ENCODE measurements at places on chromosomes 7 and 10.

GRCh38 chr10:27742195-27743011 lies 3.2 kb downstream of the MKX start:
- DNase-seq: no peak

DNA sequence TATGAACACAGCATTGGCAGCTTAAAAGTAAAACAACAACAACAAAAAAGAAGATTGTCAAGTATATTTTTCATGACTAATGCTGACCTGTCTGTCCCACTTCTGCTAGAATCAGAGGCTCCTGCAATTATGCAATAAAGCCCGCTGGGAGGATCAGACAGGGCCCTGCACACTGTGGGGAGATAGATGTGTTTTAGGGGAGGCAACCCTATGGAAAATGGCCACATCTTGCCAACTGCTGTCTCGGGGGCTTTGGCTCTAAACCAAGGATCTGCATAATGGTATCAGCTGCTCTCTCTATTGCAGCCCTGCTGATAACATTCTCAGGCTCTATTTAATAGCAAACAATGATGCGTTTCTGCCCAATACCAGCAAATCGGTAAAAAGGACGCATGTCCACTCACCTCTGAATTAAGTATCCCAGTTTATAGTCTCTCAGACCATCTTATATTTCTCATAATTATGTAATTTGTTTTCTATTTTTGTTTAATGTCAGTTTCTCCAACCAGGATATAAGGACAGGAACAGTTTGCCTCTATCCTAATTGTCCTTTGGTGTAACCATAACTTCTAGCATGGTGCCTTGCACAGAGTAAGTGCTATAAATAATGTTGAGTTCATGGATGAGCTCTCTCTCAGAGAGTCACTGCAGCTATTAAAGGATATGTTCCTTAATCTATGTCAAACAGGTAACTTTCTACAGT lies 15.3 kb upstream of the PRKAR2B start:
- DNase-seq: no peak

DNA sequence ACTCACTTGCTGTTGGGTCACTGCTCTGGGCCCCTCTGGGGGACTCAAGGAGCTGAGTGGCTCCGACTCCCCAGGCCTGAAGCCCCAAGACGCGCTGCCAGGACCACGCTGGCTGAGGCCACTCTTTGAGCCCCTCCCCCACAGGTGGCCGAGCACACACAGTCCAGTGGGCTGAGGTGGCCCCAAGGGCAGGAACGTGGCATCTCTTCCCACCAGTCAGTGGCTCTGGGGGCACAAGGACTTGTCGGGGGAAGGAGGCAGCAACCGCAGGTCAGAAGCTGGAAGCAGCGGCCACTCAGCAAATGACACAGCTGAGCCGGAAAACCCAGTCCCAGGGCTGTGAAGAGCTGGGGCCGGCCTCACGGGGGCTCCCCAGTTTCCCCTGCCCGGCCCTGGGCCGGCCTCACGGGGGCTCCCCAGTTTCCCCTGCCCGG lies 24.1 kb downstream of the GRIFIN start:
- no peak for DNase-seq

DNA sequence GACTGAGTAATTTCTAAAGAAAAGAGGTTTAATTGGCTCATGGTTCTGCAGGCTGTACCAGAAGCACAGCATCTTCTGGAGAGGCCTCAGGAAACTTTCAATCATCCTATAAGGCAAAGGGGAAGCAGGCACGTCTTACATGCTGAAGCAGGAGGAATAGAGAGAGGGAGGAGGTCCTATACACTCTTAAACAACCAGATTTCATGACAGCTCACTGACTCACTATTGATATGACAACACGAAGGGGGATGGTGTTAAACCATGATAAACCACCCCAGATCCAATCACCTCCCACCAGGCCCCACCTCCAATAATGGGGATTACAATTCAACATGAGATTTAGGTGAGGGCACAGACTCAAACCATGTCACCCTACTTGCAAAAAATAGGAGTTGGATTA lies 201.5 kb downstream of the CDK14 start:
- DNase-seq: no peak

- no peak for DNase-seq
These were observed 7.1 kb upstream of the C10orf105 start for GRCh38 chr10:71726580-71727104.

DNA sequence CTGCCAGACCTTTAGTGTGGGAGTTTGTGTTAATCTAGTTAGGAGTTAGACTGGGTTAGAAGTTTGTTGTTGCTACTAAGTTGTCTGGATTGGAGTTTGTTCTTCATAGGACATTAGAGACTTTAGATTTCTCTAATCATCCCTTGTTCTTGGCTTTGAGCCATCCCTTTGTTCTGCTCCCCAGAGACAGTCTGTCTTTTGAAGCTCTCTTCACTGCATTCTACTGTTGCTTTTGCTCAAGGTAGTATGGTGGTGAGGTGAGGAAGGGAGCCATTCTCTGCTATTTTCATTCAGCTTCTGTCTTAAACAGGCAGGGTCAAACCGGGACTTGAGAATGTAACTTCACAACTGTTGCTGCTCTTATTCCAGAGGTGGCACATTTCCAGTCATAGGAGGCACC lies 10.4 kb upstream of the TARP start:
- DNase-seq: no peak

- no peak for DNase-seq
These were observed 32.5 kb downstream of the CCDC6 start for GRCh38 chr10:59873896-59874295.

- no peak for DNase-seq
These were observed 365.8 kb upstream of the GALNT17 start for GRCh38 chr7:70766109-70766508.

GRCh38 chr10:60032723-60033122 lies 126.4 kb upstream of the CCDC6 start:
- no peak for DNase-seq

GRCh38 chr10:27240212-27241009 lies at the start of gene ACBD5:
ACBD5 (minus strand) TSS chr10:27240797; CDS start chr10:27240688, 109 bp downstream.
- no peak for DNase-seq

DNA sequence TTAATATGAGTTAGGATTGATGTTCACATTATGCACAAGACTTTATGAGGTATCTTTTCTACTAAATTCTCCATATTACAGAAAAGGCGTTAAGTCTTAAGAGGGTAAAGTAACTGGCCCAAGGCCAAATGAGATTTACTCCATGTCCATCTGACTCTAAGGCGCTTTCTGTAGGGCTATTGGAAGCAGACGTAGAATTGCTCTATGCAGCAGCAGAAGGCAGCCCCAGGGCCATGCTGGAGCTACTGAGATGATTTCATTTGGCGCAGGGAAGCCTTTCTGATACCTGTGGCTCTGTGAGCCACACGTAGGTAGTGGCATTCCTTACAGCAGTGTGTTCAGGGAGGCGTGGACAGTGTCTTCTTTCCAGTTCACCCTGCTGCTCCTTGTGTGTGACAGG lies 133.1 kb downstream of the SH2D4B start:
- DNase-seq: no peak

DNA sequence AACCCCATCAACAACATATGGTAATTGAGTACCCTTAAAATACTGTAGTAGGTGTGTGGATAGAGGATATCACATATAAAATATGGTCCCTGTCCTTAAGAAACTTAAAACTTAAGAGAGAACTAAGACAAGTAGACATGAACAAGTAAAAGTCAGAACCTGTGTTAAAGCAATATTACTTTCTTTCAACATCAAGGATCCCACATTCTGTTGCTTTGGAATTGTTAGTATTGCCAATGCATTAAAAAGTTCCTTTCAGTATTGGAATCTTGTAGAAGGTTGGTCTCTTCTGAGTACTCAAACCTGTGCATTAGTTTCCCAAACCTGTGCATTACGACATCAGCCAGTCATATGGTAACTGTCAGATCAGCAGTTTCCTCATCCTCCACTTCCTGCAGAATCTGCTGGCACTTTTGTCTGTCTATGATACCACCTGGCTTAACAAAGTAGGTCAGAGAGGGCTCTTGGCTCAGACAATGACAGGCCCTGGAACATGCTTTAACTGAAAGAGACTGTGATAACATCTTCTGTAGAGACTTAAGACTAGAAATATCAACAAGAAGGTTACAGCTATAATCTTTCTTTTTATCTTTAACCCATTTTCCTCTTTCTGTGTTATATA lies 56.5 kb downstream of the CCDC71L start:
- no peak for DNase-seq

DNA sequence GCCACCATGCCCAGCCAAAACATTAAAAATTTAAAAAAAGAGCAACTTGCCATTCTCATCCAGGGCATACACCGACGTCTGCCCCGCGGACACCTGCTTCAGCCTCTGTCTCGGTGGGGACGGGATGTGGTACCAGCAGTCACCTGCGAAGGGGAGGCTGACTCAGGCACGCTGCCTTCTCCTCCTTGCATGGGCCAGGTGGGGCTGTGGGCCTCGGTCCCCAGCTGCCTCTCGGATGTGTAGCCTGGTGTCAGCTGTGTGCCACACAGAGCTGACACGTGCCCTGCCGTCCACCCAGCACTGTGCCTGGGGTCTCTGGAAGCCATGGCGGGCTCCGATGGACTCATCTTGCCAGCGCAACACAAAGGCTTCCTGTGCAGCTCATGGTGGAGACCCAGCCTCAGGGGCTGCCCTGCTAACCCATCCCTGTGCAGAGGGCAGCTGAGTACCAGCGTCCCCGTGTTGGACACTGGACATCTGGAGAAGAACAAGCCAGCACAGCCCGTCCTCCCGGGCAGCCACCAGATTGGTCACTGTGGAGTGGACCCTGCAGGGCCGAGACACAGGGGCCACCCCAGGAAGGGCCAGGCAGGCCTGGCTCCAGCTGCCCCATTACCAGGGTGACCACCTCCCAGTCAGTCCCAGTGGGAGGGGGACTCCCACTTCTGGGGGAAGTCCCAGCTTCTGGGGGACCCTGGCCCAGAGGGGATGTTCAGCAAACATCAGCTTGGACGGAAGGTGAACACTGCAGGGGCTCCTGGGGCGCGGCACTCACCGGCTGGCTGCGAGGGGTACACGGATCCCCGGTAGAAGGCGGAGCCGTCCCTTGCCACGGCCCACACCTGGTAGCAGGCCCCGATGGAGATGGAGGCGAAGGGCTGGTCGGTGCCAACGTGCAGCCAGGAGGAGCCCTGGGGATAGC lies 10.6 kb downstream of the BHLHA15 start:
- no peak for DNase-seq

- DNase-seq: no peak
These were observed 394.9 kb downstream of the HTR7 start for GRCh38 chr10:90462749-90463470.

DNA sequence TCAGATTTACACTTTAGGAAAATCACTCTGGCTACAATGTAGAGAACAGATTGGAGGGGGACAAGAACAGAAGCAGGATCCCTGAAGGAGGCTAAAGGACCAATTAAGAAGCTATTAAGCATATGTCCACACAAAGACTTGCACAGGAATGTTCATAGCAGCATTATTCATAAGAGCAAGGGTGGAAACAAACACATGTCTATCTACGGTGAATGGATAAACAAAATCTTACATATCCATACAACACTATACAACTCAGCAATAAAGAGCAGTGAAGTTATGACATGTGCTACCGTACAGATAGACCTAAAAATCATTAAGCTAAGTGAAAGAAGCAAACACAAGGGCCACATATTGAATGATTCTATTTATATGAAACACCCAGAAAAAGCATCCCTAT lies 10.4 kb downstream of the CHCHD3 start:
- DNase-seq: no peak

DNA sequence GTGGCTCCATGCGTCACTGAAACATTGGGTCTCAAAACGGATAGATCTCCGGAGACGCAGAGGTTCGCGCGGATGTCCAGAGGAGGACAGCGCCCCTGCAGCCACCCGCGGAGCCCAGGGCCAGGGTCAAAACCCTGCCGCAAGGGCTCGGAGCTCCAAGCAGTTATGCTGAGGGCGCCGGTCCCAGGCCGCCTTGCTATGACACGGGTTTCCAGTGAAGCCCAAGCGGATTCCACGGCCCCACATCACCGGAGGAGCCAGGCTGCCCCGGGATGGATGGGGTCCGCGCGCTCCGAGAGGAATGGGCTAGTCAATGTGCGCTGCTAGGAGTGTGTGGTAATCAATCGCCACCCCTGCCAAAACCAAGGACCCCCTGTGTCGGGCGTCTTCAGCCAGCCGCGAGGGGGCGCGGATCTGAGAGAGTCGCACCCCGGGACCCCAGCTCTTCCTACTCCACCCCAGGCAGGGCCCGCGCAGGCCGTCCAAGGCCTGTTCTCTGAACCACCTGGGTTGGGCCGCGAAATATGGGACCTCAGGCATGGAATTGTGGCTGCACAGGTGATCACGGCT lies 5.6 kb upstream of the EMX2 start:
- no peak for DNase-seq

DNA sequence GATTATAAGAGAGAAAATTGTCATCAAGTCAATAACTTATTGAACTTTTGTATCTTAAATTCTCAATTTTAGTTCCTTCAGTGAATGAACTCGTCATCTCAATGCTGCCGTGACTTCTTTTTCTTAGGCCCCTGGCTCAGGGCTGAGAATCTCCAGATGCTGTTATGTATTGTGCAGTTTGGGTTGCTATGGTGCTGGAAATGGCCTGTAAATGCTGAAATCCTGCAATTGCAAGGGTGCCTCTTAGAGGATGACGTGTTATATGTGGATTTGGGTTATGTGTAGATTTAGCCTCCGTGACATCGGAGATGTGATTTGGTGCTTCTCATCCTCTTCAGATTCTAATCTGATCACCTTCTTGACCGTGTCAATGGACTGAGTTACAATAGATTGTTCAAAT lies 55.7 kb upstream of the ZRANB1 start:
- no peak for DNase-seq

DNA sequence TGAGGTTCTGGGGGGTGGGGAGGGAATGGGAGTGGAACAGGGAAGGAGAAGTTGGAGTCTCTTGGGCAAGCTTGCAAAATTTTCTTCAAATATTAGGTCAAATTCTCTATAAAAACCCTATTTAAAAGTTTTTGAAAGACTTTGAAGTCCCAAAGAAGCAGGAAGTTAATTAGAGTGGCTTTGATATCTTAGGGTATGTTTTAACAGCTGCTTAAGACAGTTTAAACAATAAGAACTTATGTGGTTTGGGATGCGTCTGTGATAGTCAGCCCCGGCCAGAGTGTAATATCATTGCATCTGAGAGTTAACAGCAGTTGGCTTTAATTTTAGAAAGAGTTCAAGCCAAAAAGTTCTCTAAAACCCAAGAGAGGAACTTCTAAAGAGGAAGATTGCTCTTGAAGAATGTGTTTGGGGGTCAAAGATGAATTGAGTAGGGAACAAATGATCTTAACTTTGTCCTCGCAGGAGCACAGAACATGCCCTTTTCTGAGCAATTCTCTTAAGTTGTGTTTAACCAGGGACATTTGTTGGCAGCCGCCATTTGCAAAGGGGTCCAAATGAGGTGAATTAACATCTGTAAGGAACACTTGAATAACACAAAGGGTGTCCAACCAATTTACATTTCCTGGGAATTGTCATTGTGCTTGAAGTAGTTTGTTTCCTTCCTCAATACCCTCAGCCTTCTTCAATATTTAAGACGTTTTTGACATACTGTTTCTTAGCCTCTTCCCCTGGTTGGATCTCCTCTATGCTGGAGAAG lies 182.4 kb downstream of the PTEN start:
- no peak for DNase-seq

GRCh38 chr7:12350971-12351370 lies 52.7 kb downstream of the VWDE start:
- no peak for DNase-seq

Measured in NCI-H1417 treated with DMSO at 0.1 percent for 48 hours (cell line).